ENCODE measurements at places on chromosomes 2 and 18.

DNA sequence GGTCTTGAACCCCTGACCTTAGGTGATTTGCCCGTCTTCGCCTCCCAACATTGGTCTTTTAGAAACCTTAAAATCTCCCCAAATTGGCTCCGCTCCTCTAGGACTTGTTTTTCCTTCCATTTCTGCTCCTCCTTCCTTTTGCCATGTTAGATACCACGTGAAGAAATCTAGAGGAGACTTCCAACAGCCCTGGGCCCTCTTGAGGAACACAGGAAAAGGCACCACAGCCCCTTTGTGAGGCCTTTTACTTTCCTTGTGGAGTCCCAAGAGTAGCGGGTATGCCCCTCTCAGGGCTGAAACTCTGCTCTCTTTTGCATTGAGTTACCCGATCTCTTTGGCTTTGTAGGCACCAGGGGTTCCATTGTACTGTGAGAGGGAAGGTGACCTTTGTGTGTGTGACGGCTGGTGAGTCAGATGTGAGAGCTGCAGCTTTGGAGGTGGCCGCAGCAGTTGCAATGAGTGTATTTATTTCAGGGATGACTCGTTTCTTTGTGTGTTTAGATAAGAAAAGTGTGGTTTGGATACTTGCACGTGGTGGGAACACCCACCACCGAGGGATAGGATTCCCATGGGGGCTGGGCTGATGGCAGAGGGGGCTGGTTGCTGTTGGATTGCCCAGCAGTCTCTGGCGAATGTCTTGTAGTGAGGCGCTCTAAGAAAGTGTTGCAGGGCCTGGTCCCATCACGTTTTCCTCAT, 218.4 kb upstream of the HS6ST1 start:
- no peak for DNase-seq

- no peak for DNase-seq
Measured at GRCh38 chr2:144140891-144141290, 379.0 kb downstream of the ZEB2 start.

DNA sequence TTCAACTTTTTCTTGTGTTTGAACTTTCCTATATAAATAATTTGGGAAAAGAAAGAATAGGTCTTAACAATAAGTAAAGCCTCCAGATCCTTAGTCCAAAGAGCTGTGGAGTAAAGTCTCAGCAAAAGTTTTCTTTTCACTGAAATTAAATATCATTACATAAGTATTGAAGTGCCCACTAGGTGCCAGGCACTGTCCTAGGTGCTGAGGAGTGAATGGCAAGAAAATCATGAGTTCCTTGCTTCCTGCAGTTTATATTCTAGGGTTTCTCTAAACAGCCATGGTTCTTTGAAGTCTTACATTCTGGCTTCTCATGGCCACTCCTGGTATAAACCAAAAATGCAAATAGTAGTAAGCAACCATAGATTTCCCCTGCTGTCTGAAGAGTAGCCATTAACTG, 59.7 kb downstream of the SPP2 start:
- no peak for DNase-seq

- DNase-seq, result no peak
Measured at GRCh38 chr18:49094979-49095632, 144.3 kb upstream of the SMAD7 start.

DNA sequence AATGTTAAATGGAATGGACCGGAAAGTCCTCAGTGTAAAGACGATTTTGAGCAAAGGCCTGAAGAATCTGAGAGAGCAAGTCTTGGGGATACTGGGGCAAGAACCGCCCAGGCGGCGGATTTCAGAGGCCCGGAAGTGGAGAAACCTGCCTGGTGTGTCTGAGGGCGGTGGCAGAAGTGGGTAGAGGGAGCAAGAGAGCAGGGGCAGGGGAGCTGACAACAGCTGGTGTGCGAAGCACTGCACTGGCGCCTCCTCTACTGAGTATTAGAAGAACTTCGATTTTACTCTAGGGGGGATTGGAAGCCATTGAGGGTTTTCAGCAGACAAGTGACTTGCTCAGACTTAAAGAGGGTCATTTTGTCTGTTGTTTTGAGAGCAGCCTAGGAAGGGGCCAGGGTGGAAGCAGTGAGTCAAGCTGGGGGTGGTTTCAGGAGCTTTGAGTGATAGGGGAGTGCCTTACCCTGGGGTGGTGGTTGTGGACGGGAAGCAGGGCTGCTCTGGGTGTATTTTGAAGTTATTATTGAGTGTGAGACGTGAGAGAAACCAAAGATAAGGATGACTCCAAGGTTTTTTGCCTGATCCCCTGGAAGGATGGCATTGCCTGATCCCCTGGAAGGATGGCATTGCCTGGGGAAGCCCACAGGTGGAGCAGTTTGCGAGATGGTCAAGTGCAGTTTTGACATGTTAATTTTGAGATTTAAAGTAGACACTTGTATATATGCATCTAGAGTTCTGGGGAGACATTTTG, 52.5 kb downstream of the ZNF236 start:
- DNase-seq, result peak; percentile 50
